ENCODE measurements at places on chromosomes 6 and 20. TPM values are rescaled to one million over a fixed set of nuclear protein-coding genes. Genes with fewer than 3 reads are reported as not detected.

NSFL1C gene
- 76.1 TPM for polyA plus RNA-seq

IL17A gene
- not detected for polyA plus RNA-seq

CRISP2 gene
- polyA plus RNA-seq: 1.5 TPM

LY86 gene
- 4.8 TPM for polyA plus RNA-seq

ENPP5 gene
- polyA plus RNA-seq: 22.9 TPM

ZNF391 gene
- polyA plus RNA-seq: 1.5 TPM

C6orf52 gene
- 3.8 TPM for polyA plus RNA-seq

RIPOR3 gene
- polyA plus RNA-seq: 10.5 TPM

SSTR4 gene
- polyA plus RNA-seq: not detected

LAMA4 gene
- polyA plus RNA-seq: 5.6 TPM

SAMD3 gene
- polyA plus RNA-seq: 1.1 TPM

IP6K3 gene
- 4.0 TPM for polyA plus RNA-seq

PPP1R14C gene
- 6.5 TPM for polyA plus RNA-seq

- no peak for DNase-seq
These were observed 15.1 kb upstream of the SIRPG start for GRCh38 chr20:1672728-1673127.

GRCh38 chr6:135212020-135212806, 31.1 kb downstream of the MYB start:
- DNase-seq: no peak

- DNase-seq: no peak
These were observed at the start of gene MATN4 for GRCh38 chr20:45308117-45308778. TSS of gene MATN4 (minus strand) at chr20:45308299. CDS start at chr20:45305582, 2,717 bp downstream.

GRCh38 chr20:56392881-56393482, 537 bp downstream of the CSTF1 start:
- DNase-seq: peak; percentile 12

- DNase-seq: no peak
These were observed 179.3 kb downstream of the BMP7 start for GRCh38 chr20:57087102-57087501.

DNA sequence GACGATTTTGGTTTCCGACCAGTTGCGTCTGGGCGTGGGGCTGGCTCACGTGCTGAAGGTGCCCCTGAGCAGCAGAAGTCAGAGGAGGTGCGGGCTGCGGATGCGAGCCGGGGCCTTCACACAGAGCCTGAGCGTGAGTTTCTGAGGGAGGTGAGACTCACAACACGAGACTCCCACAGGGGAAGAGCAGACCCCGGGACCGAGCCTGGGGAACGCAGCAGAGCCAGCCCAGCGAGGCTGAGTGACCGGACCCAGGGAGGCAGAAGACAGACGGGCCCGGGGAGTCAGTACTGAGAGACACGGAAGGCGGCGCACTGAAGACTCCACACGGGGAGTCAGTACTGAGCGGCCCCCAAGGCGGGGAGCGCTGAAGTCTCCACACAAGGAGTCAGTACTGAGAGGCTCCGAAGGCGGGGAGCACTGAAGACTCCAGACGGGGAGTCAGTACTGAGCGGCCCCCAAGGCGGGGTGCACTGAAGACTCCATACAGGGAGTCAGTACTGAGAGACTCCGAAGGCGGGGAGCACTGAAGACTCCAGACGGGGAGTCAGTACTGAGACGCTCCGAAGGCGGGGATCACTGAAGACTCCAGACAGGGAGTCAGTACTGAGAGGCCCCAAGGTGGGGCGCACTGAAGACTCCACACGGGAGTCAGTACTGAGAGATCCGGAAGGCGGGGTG, 77.8 kb downstream of the DLL1 start:
- DNase-seq: no peak

DNA sequence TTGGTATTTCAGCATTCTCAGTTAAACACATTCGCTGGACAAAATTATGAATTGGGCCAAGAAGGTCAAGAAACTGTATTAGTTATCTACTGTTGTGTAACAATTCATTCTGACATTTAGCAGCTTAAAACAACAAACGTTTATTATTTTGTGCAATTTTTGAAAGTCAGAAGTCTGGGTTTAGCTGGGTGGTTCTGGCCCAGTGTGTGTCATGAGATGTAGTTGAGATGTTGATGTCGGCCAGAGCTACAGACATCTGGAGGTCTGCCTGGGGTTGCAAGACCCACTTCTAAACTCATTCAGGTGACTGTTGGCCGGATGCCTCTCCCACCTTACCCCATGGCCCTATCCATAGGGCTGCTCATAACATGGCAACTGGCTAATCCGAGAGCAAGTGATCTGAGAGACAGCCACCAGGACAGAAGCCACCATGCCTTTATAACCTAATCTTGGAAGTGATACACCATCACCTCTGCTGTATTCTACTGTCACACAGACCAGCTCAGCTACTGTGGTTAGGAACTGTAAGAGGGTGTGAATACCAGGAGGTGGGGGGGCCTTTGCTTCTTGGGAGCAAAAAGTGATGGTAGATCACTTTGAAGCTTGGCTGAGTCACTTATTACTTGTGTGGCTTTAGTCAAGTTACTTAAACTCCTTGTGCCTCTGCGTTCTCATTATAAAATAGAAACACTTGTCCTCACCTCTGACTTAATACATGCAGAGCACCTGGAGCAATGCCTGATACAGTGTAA, 217.0 kb upstream of the MYLIP start:
- no peak for DNase-seq

DNA sequence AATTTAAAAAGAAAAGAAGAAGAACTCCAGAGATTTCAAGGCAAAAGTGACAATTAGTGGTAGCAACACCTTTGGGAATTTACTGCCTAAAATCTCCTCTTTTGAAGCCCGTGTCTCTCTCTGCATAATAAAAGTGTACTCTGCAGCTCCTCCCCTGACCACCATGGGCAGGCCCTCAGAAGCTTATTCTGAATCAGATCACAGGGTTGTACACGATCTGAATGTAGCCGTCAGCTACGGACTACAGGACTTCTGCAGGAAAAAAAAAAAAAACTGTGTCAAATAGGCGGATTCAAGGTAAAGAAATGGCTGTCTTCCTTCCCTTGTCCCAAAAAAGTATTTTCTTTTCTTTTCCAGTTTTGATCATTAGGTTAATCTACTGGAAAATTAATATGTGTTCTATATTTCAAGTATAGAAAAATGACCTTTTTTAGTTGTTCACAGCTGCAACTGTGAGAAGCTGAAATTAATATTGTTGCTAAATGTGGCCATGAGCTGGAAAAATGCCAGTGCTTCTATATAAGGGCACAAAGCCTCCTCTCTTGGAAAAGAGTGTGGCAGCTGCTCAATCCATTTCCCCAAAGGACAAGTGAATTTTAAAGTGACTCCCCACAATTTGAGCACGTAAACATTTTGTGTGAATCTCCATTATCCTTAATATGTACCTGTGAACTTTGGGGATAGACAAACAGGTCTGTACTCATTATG, 397.4 kb downstream of the C6orf118 start:
- DNase-seq: no peak

GRCh38 chr20:43440531-43440930, 17.2 kb upstream of the SRSF6 start:
- DNase-seq: no peak

- DNase-seq: no peak
These were observed 28.4 kb upstream of the KCNK16 start for GRCh38 chr6:39350723-39351505.

- DNase-seq: no peak
These were observed 246.6 kb downstream of the PHF3 start for GRCh38 chr6:63882208-63882607.

- DNase-seq: no peak
These were observed 76.3 kb downstream of the FARS2 start for GRCh38 chr6:5337573-5337972.

DNA sequence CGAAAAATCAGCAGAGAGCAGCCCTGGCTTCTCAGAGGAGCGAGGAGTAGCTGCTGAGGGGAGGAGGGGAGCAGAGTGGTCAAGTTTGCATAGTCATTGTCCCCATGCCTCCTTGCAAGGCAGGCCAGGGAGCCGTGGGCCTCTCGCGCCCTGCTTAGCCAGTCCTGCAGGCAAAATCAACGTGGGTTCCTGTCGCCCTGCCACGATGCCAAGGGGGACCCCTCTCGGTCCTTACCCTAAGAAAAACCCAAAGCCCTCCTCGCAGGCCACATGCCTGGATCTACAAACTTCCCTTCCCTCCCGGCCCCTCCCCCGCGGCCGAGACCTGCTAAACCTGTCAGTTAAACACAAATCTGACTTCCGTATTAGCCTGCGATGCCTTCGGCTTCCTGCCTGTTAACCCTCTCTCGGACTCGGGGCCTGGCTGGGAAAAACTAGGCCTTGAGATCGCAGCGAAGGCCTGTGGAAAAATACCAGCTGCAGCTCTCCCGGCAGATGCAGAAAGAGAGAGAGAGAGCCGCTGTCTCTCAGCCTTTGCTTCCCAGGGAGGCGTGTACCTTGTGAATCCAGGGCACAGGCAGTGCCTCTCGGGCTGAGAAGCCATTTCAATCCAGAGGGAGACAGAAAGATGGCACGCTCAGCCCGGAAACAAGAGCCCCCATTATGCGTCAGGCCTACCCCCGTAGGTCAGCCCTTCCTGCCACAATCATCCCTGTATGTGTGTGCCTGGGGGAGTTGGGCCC, 968 bp upstream of the ZMYND8 start:
- peak; percentile 92 for DNase-seq

Data from kidney (tissue), 22 donors.